Retina (tissue), 1 donor: ENCODE measurements at places on chromosomes 12 and 14.

DNA sequence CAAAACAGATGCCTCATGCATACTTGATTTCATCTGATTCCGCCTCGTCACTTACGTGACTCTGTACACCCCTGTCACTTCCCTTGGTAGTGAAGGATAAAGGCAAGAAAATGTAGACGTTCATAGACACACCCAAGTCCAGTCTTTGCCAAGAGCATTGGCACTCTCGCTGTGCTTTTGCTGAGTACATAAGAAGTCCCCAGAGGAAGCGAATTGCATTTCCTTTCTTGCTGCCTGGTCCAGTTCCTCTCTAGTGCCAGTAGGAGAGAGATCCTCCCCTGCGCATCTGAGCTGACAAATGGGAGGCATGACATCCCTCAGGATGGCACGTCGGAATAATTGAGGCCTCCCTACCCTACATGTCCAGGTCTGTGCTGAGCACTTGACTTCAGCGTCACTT lies 21.3 kb upstream of the RIN3 start:
- DNase-seq: no peak

GRCh38 chr12:19718401-19718800 lies 279.1 kb downstream of the AEBP2 start:
- no peak for DNase-seq

DNA sequence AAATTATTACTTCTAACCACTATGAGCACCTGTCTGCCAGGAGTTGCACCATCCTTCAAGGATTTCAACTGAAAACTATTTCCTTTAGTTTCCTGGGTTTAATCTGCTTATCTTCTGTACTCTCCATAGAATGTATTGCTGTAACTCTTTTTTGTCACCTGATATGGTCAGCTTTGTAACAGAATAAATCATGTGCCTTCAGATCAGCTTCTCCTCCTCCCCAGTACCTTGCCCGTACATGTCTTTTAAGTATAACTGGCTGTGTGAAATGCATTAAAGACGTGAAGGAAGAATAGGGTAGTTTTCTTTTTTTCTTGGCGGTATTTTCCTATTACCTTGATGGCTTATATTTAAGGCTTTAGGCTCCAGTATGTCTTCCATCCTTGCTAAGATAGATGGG lies 200.3 kb upstream of the NAV3 start:
- no peak for DNase-seq

GRCh38 chr14:90544971-90545370 lies 148.1 kb downstream of the CALM1 start:
- no peak for DNase-seq

GRCh38 chr12:122265886-122266229 lies 436 bp downstream of the VPS33A start:
- no peak for DNase-seq

- DNase-seq: no peak
Observed at GRCh38 chr12:64054079-64054520, 168.0 kb downstream of the KICS2 start.

DNA sequence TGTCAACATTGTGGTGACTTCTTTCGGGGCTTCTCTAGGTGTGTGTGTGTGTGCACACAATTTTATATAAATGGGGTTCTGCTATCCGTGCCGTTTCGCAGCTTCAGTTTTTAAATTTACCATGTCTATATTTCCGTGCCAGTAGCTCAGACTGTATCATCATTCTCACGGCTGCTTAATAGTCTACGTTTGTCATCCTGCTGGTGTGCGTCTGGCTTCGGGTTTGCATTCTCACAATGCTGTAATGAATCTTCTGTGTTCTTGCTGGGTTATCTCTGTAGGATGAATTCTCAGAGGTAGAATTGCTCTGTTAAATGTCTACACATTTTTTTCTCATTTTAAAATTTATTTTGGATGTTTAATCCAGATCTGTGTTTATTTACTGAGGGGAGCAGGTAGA lies 73.6 kb downstream of the ADGRD1 start:
- no peak for DNase-seq

DNA sequence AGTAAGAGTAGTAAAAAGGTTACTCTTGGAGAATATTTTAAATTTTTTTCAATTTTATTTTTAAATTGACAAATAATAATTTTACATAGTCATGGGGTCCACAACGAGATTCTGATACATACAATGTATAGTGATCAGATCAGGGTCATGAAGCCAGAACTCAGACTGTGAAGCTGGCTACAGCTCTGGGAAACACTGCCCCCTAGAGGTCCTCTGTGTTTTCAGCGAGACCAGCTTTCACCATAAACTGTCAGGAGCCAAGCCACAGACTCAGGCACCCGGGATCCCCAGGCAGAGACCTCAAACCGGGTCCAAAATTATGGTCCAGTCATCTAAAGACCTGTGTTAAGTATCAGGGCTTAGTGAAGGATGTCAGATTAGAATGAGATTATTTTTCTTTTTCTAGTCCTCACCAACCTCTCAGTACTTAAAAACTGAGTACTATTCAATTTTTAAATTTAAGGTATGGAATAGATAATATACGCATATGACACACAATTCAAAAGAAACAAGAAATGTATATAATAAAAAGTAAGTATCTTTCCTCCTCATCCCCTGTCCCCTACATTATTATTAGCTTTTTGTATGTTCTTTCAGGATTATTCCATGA lies 397.1 kb downstream of the MDGA2 start:
- peak; percentile 18 for DNase-seq

- no peak for DNase-seq
Observed at GRCh38 chr12:47832263-47832933, 12.7 kb upstream of the HDAC7 start.

DNA sequence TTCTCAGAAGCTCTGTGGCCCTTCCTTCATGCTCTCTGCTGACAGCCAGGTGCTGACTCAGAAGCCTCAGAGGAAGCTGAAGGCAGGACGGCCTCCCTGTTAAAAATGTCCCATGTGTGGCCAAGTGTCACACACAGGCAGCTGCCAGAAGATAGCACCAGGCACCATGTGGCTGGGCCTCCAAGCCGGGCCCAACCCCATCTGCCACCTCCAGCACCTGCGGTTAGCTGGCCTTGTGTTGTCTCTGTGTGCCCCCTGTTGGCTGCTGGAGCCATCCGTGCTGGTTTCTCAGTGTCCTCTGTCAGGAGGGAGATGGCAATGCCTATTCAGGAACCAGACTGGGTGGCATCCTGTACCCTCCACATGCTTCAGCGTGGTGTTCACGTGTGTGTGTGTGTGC lies 63.2 kb downstream of the TSPAN11 start:
- peak; percentile 52 for DNase-seq

- DNase-seq: no peak
Observed at GRCh38 chr14:54652605-54653052, 85.7 kb downstream of the SAMD4A start.

GRCh38 chr12:93440043-93440835 lies 1.5 kb downstream of the UBE2N start:
- no peak for DNase-seq

DNA sequence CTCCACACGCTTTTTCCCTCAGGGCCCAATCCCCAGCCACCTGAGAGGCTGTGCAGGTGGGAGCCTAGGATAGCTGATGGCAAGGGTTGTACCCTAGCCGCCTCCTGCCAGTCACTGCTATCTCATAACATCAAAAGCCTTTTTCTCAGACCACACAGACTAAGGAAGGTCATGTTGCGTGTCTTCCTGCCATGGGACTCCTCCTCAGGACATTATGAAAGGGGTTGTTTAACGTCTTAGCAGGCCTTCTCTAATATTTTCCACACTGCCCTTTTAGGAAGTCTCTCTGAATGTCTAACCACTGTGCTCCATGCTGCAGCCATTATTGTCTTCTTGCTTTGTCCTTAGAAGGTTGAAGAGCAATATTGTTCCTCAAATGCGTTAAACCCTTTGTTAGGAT lies 7.6 kb upstream of the SMUG1 start:
- DNase-seq: no peak

GRCh38 chr12:62123721-62124203 lies 136.4 kb upstream of the USP15 start:
- DNase-seq: peak; percentile 31

DNA sequence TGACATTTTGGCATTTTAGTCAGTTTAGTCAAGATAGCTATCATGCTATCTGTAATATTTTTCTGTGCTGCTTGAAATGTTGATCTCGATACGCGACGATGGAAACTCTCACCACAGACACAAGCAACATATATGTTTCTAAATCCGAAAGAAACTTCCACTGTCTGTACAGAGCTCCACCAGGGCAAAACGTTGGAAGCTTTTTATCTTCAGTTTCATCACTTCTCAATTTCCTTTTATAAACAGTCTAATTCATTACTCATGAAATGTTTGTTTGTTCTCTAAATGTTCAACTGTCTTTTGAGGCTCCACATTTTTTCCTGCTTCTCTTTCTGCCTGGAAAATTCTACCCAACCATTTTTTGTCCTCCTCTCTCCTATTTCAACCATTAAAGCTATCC lies 737.6 kb downstream of the SLC16A7 start:
- no peak for DNase-seq

- no peak for DNase-seq
Observed at GRCh38 chr12:29844667-29845066, 60.9 kb upstream of the TMTC1 start.

DNA sequence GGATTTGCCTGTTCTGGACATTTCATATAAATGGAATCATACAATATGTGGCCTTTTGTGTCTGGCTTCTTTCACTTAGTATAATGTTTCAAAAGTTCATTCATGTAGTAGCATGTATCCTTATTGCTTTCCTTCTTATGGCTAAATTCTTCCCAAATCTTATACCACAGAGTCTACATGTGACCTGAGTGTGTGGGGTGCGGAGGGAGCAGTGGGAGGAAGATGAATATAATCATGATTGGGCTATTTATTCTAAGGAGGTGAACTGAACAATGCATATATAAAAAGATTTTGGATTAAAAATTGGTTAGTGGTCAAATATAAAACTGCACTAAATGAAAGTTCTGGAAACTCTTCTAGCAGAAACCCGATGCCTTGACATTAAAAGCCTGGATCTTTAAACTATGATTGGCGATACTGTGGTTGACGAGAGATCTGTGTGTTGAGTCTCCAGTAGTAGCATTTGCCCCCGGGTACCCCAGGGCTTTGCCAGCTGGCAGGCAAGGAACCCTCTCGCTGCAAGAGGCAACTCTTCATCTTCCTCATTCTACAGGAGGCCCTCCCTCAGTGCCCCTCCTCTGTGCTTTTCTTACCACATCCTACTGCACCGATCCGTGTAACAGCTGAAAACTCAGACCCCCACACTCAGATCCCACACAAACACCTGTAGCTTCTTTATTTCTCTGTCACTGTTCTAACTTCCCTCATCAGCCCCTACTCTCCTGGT lies 2.6 kb downstream of the CYP46A1 start:
- DNase-seq: no peak
